ENCODE measurements at places on chromosomes 12 and 14.

GRCh38 chr12:49827401-49828099 is 663 bp downstream of the NCKAP5L start:
- no peak for DNase-seq

GRCh38 chr12:47889040-47889439 is 15.8 kb downstream of the VDR start:
- peak; percentile 54 for DNase-seq

DNA sequence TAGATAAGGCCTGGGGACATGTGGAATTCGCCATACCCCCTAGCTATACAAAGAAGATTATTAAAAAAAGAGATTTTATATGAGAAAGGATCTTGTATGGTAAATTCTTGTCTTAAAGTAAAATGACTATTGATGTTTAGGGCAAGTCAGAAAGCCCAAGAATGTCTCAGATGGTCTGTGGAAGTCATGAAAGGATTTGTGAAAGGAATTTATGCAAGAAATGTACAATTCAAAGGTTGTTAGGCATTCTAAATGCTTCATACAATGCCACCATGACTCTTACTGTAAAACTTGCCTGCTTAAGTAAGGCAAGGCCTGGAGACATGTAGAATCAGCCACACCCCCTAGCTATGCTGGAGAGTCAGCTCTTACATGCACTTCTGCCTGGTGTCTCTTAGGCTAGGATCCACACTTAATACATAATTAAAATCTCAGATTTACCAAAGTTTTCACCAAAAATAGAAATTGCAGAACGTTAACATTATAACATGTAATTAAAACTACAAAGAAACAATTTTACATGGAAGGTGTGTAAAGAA is 8.9 kb upstream of the ETNK1 start:
- no peak for DNase-seq

- no peak for DNase-seq
These were observed 4.6 kb downstream of the BTG1 start for GRCh38 chr12:92140896-92141536.

- no peak for DNase-seq
These were observed 13.6 kb downstream of the ARHGAP5 start for GRCh38 chr14:32090686-32091085.

DNA sequence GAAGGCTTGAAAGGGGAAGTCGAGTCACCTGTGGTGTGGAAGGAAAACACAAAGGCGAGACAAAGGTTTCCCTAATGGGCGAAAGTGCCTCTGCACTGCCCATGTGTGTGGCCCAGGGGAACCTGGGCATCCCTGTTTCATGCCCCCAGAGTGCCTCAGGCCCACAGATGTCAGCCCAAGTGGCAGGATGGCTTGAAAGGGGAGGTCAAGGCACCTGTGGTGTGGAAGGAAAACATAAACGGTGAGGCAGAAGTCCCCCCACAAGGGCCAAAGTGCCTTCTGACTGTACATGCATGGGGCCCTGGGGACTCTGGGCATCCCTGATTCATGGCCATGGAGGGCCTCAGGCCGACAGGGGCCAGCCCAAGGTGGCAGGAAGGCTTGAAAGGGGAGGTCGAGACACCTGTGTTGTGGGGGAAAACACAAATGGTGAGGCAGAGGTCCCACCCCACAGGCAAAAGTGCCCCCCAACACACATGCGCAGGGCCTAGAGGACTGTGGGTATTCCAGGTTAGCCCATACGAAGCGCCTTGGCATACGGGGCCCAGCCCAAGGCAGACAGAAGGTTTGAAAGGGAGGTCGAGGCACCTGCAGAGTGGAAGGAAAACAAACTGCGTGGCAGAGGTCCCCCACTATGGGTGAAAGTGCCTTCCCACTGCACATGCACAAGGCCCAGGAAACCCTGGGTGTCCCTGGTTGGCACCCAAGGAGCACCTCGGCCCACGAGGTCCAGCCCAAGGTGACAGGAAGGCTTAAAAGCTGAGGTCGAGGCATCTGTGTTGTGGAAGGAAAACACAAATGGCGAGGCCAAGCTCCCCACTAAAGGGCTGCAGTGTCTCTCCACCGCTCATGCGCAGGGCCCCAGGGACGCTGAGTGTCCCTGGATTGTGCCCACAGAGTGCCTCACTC is 382.3 kb downstream of the ALG10 start:
- no peak for DNase-seq

GRCh38 chr12:124486346-124486963 is 81.0 kb downstream of the NCOR2 start:
- no peak for DNase-seq

- DNase-seq, result no peak
These were observed 67.7 kb downstream of the SDR9C7 start for GRCh38 chr12:56866493-56866892.

- no peak for DNase-seq
These were observed 15.1 kb downstream of the PPP1R12A start for GRCh38 chr12:79919762-79920161.

DNA sequence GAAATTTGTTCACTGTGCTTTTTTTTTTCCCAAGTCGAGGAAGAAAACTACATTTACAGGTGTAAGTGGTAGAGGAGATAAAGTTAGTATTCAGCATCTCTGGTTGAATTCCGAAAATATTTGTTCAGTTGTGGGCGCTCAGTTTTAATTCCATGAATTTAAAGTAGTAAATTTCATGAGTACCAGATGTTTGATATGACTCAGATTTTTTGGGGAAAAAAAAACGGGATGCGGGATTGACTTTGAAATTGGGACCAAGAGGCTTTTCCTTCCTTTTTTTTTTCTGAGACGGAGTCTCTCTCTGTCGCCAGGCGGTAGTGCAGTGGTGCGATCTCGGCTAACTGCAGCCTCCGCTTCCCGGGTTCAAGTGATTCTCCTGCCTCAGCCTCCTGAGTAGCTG is 1.6 kb downstream of the TULP3 start:
- no peak for DNase-seq

DNA sequence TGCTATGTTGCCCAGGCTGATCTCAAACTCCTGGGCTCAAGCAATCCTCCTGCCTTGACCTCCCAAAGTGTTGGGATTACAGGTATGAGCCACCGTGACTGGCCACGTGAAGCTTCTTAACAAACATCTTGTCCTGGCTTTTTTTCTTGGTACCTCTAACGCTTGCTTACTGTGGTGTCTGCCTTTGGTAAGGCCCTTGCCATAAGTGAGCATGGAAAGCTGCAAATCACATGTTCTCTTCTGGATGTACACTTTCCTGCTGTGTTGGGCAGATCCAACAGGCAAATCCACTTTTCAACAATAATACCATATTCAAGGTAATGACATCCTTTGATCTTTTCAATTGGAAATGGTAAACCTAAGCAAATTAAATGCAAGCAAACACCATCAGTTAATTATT is 54.6 kb downstream of the ARF6 start:
- DNase-seq, result no peak

DNA sequence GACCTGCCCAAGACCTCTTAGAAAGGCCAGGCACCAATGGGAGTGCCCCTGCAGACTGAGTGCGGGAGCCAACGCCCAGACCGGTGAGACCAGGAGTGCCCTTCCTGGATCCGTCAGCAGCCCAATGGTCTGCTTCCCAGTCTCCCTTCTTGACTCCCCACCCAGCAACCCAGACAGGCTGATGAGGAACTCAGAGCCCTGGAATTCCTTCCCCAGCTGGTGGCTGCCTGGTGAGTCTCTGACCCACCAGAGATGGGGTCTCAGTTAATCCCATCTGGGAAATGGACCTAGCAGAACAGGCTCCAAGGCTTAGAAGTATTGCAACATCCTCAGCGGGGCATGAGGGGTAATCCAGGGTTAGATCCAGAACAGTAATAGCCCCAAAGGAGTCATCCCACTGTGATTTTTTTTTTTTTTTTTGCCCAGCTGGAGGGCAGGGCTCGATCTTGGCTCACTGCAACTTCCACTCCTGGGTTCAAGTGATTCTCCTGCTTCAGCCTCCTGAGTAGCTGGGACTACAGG is 1.5 kb upstream of the RASAL1 start:
- DNase-seq, result no peak

- DNase-seq, result no peak
These were observed 71.0 kb downstream of the TRAFD1 start for GRCh38 chr12:112196196-112196875.

GRCh38 chr12:108839018-108839889 is 18.1 kb downstream of the SSH1 start:
- DNase-seq, result no peak

DNA sequence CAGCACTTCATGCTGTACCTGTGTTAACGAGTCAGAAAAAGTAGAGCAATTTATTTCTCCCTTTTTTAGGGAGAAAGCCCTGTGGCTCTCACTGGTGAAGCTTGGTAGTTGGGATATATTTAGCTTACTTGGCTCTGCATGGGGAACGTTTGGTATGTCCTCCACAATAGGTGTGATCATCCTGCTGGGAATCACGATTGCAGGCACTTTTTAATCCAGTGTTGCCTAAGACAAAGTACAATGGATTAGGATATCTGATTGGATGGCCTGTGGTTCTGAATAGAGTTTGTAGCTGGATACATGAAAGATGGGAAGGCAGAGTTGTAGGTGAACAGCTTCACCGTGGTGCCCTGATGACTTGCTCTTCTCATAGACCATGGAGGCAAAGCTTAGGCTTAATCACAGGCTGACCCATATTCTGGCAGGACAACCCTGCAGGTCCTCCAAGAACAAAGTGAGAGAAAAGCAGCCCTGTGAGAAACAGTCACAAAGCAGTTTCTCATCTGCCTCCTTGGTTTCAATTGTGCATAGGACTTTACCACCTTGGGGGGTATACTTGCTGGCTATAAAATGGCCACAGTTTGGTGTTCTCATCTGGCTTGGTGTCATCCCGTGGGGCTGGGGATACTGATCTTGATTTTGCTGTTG is 7.5 kb downstream of the RESF1 start:
- no peak for DNase-seq

DNA sequence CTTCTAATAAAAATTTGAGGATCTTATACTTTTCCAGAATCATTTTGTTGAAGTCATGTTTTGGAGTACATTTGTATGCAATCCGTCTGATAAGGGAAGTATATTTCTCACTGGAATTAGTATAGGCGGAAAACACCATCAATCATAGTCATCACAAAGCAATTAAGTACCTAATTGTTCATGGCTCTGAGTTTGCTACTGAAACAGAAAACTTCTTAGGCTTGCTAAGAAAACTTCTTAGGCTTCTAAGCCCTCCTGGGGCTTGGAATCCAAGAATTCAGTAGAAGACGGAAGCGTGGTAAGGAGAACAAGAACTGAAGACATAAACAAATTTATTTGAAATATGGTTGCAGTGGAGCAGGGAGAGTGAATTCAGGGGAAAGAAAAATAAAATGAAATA is 636.3 kb downstream of the DIO2 start:
- DNase-seq, result no peak

GRCh38 chr12:53204351-53204750 is 2.7 kb downstream of the ITGB7 start:
- DNase-seq, result no peak

- no peak for DNase-seq
These were observed 428.1 kb downstream of the NRXN3 start for GRCh38 chr14:78598046-78598920.

GRCh38 chr12:977156-977555 is 13.9 kb upstream of the ERC1 start:
- DNase-seq, result no peak

DNA sequence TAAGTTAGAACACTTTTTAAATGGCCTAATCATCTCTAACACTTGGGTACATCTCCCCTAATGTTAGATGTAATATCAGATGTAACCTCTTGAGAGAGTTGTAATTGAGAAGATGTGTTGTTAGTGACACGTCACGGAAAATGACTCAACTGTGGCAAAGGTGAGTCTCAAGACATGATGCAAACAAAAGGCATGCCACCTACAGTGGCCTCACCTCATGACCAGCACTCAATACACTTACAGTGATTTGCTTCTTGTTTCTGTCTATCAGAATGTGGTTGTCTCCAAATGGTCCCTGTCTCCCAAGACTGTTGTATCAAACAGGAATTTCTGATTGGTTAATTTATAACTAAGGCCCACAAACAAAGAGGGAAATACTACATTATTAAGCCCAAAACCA is 91.2 kb downstream of the SLC25A21 start:
- DNase-seq, result no peak

DNA sequence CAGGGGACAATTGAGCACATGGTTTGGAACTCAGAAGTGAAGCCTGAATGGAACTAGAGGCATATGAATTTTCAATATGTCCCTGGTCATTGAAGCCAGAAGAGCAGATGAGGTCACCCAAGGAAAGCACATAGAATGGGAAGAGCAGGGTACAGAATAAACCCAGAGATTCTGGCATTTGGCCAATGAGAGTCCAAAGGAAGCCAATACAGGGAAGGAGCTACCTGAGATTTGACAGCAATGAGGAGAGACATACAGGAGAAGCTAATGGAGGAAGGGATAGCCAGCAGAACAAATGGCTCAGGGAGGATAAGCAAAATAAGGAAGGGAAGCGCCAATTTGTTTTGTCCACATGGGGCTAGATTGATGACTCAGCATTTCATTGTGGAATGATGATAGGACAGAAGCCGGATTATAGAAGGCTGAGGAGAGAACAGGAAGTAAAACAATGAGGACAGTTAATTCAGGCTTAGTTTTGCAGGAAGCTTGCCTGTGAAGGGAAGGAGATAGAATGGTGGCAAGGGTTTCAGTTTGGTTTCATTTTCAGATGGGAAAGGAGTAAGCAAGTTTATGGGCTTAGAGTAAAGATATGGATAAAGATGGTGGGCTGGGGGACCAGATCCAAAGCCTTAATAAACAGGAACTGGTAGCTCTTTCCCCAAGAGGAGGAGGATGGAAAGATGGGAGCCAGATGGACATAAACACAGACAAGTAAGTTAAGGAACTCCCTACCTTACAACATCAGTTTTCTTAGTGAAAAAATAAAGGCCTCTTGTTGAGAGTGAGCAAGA is 3.2 kb upstream of the SPTSSA start:
- DNase-seq, result no peak

DNA sequence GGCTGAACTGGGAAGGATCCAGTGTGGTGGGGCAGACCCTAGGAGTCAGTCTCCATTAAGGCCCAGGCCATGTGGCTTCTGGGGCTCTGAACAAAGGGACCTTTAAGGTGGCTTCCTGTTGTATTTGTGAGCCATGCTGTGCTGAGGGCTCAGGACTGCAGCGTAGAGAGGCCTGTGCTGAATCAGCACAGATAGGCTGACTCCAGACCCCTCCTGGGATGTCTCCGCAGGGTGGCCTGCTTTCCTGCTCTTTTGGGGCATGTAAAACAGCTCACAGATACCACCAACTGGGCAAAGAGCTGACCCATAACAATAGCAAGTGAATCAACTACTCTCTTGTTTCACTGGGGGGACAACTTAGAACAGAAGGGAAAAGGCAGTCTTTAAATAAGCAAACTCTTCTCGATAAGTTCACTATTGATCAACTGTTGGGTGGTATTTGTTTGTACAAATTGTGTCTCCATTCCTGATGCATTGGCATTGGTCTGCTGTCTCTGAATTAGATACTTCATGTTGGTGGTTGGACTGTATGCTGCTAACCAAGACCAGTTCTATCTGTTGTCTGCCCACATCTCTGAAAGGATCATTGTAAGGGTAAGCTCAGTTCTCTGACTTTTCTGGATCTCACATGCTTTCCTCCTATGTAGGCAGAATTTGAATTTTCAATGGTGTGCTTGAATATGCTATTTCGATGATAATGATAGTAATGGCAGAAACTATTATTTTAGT is 71.8 kb downstream of the MYRFL start:
- DNase-seq, result no peak
